ENCODE measurements at places on chromosomes 2 and 18.
A peak's percentile ranks its signal among the peaks of the same experiment; 100 is the strongest.

- DNase-seq: no peak
Measured at GRCh38 chr18:44922968-44923367, 242.3 kb downstream of the SETBP1 start.

DNA sequence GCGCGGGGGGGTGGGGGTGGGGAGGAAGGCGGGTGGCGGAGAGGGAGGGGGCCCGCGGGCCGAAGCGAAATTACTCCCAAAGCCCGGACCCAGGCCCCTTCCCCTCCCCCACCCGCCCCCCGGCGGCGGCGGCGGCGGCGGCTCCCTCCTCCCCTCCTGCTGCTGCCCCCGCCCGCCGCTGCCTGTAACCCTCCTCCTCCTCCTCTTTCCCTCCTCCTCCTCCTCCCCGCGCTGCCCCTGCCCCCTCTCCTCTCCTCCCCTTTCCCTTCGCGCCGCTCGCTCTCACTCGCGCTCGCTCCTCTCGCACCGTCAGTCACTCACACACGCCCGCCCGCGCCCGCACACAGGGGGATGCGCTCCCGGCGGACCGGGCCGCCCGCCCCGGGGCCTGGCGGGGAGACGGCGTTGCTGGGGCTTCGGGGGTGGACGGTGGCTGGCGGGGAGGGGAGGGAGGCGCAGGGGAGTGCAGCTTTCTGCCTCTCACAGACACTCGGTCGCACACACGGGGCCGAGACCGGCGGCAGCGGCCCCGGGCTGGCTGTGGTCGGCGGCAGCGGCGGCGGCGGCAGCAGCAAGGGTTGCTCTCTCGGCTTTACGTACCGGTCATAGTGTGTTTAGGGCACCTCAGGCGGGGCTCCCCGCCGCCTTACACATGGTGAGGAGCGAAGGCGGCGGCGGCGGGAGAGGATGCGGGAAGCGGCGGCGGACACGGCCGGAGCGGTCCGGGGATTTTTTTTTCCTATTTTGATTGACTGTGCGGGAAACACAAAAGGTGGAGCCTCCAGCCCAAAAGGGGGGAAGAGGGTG lies 405 bp downstream of the SP3 start:
- DNase-seq: peak; percentile 90

- DNase-seq: no peak
Measured at GRCh38 chr2:82226441-82226840, 1921.9 kb upstream of the LRRTM1 start.

- DNase-seq: no peak
Measured at GRCh38 chr2:74448771-74449170, 6.1 kb upstream of the INO80B start.

GRCh38 chr18:56727399-56727798 lies 76.2 kb downstream of the WDR7 start:
- DNase-seq: no peak

- DNase-seq: no peak
Measured at GRCh38 chr2:216142540-216142939, 33.4 kb downstream of the XRCC5 start.

- no peak for DNase-seq
Measured at GRCh38 chr2:79721966-79722365, 209.1 kb downstream of the CTNNA2 start.

- DNase-seq: no peak
Measured at GRCh38 chr2:42339191-42339912, 21.7 kb downstream of the COX7A2L start.

DNA sequence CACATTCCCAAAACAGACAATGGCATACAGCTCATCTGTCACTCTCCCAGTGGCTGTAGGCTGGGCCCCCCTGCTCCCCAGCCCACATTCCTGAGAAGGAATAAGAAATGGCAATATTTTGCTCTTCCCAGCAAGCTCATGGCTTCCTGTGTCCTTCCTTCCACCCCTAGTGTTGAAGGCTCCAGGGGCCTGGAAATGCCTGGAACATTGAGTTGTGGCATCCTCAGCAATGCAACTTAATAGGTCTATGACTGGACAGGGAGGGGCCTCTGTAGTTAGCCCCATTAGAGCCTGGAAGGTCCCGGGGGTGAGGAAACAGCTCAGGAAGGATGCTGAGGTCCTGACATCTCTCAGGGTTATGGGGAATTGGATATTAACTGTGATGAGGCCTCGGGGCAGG lies 3.3 kb downstream of the KIF3C start:
- no peak for DNase-seq

- no peak for DNase-seq
Measured at GRCh38 chr2:3176071-3176868, 201.3 kb downstream of the EIPR1 start.

DNA sequence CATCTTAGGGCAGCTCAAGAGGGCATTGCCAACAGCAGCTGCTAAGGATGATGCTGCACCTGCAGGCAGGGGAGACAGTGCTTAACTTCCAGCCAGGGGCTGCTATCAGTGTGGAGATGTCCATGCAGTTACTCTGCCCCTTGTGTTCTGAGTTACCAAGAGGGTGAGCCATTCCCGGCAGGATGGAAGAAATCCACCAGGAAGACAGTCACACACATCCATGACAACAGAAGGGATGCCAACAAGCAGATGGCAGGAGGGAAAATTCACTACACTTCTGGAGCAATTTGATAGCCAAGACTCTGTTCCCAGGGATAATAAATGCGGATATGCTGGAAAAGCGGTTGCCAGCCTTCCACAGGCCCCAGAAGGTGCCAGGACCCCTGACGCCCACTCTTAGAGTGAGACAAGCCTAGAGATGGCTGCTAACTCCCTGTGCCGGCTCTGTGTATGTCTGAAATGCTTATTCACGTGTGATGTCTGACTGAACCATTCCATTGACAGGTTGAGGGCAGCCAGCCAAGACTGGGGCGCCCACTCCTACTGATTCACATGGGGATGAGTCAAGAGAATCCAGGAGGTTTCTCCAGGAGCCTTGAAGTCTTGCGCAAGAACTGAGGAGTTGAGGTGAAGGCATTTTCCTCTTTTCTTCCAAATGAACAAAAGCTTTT lies 24.5 kb downstream of the LOXHD1 start:
- DNase-seq: no peak

DNA sequence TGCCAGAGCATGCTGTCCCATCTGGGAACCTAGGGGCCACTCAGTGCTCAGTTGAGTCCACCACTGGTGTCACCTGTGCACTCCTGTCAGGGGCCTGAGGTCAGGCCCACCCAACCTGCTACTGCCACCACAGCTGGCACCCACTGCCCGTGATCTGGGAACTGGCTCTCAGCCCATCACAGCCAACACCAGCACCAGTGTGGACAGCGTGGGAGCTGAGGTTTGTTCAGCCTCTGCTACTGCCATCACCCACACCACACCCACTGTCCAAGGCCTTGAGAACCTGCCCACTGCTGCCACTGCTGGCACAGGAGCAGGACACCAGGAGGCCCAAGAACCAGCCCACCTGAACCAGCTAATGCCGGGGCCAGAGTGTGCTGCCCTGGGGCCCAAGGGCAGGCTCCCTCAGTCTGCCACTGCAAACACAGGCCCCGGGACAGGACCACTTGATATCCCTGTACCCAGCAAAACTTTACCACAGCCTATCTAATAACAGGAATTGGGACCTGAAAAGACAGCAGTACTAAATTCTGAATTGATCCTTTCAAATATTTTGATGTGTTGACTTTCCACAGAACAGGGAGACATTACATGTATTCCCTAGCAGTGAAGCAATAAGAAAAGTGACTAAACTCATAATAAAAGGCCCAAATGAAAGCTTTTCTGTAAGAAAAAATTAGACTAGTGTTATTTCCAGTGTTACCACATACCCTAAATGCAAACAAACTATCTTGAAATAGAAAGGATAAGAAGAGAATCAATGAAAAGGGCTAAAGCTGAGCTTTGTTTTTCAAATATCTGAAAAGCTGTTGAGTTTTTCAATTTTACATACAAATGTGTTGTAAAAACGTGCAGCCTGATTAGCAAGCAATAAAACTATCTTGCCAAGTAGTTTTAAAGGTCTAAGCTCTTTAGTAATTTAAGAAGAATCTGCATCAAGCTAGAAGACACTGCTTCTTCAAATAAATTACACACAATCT lies 640.7 kb downstream of the METTL4 start:
- no peak for DNase-seq

Data from CD4-positive, alpha-beta T cell treated with Interferon gamma for 1 hour (primary cell).